ENCODE measurements at places on chromosomes 1 and 21. TPM values are rescaled to one million over a fixed set of nuclear protein-coding genes. Genes with fewer than 3 reads are reported as not detected.

Gene TEDDM1
- total RNA-seq, result not detected

Gene IQGAP3
- total RNA-seq, result 1.5 TPM

Gene INPP5B
- 25.8 TPM for total RNA-seq

Gene TXNDC12
- total RNA-seq, result 63.2 TPM

Gene OR6K6
- total RNA-seq, result not detected

Gene TRPM2
- not detected for total RNA-seq

Gene LMOD1
- 27.0 TPM for total RNA-seq

Measured in smooth muscle cell of the umbilical artery (primary cell).